ENCODE measurements at places on chromosomes 6 and 20. TPM values are rescaled to one million over a fixed set of nuclear protein-coding genes. Genes with fewer than 3 reads are reported as not detected.
A peak's percentile ranks its signal among the peaks of the same experiment; 100 is the strongest.

The BIRC7 gene
- polyA plus RNA-seq: 0.13 TPM

The RSPO3 gene
- 6.7 TPM for polyA plus RNA-seq

DNA sequence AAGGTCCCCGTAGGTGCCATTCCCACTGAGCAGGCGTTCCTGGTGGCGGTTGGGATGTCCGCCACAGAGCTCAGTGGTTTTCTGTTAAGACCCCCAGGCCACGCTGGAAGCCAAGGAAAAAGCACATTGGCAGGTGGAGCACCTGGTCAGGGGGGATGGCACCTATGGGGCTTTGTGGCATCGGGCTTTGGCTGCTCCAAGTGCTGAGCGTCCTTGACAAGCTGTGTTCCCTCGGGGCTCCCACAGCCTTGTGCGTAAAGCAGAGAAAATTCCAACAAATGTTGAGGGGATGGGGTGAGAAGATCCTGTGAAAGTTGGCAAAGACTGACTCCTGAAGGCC lies 135.4 kb downstream of the JPH2 start:
- no peak for DNase-seq

GRCh38 chr20:62133864-62134263 lies 9.3 kb downstream of the PSMA7 start:
- no peak for DNase-seq

GRCh38 chr6:5174244-5174643 lies 86.5 kb downstream of the LYRM4 start:
- no peak for DNase-seq

GRCh38 chr6:47086051-47086770 lies 44.1 kb upstream of the ADGRF1 start:
- no peak for DNase-seq

DNA sequence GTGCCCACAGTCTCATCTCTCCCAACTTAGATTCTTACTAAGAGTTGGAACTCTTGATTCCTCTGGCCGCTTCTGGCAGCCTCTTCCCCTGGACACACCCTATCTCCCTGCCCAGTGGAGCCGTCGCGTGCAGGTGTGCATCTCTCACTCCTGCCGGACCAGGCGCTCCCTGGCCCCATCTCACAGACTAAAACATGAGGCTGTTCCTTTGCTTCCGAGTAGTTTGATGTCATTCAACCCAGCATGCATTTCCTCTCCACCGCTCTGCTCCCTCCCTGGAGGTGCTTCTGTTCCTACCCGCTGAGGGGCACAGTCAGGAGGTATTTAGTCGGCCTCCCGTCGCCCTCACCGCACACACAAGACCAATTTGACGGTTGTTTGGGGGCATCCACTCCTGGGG lies 228.0 kb upstream of the QKI start:
- DNase-seq: no peak

DNA sequence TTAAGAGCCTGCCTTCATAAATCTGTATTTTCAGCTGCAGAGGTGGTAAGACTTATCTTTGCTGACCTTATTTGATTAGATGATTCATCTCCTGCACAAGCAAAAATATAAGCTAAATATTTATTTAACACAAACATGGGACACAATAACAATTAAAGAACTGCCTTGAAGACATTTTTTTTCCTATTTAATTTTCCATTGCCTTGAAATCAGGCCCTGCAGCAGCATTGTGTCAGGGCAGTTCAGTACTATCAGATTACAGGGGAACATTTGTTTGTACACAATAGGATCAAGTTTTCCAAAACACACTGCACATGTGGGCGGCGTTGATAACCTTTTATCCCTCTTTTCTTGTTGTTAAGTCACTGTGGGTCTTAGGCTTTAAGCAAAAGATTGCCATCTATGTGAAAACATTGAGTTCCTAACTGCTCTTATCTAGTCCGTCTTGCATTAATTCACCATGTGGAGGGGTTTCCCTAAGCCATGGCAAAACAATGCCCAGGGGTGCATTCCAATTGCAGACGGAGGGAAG lies 7.4 kb downstream of the ADGRF5 start:
- DNase-seq: no peak

- peak; percentile 35 for DNase-seq
Observed at GRCh38 chr6:54907355-54907754, 60.8 kb downstream of the FAM83B start.

DNA sequence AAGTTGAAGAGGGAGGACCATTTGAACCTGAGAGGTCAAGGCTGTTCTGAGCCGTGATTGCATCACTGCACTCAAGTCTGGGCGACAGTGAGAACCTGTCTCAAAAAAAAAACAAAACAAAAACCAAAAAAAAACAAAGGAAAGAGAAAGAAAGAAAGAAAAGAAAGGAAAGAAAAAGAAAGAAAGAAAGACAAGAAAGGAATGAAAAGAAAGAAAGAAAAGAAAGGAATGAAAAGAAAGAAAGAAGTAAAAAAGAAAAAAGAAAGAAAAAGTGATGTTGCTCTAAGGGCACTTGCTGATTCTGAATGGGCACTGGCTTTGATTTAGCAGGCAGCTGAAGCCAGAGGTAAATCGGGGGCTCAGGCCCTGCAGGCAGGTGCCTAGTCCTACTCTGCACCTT lies 161.0 kb downstream of the MCHR2 start:
- no peak for DNase-seq

The RBPJL gene
- not detected for polyA plus RNA-seq

The BICRAL gene
- 5.1 TPM for polyA plus RNA-seq

DNA sequence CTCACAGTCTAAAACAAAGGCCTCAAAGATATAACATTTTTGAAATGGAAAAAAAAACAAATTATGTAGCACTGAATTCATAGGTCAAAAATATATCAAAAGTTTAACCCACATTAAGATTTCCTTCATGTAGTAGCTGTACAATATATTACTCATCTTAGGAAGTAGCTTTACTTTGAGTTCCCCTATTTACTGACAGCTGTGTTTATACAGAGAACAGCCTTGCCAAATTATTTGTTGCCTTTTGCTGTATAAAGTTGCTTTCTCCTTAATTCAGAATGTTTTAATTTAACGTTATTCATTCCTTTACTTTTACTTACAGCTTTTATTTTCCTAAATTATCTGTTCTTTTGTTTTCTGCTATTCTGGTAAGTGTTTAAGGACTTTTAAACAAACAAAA lies 181.0 kb downstream of the COL12A1 start:
- DNase-seq: no peak

GRCh38 chr6:109096208-109096607 lies 901 bp downstream of the CEP57L1 start:
- DNase-seq: no peak

GRCh38 chr6:113626475-113626874 lies 230.7 kb upstream of the MARCKS start:
- DNase-seq: no peak
